ENCODE measurements at places on chromosomes 4 and X.
A peak's percentile ranks its signal among the peaks of the same experiment; 100 is the strongest.

DNA sequence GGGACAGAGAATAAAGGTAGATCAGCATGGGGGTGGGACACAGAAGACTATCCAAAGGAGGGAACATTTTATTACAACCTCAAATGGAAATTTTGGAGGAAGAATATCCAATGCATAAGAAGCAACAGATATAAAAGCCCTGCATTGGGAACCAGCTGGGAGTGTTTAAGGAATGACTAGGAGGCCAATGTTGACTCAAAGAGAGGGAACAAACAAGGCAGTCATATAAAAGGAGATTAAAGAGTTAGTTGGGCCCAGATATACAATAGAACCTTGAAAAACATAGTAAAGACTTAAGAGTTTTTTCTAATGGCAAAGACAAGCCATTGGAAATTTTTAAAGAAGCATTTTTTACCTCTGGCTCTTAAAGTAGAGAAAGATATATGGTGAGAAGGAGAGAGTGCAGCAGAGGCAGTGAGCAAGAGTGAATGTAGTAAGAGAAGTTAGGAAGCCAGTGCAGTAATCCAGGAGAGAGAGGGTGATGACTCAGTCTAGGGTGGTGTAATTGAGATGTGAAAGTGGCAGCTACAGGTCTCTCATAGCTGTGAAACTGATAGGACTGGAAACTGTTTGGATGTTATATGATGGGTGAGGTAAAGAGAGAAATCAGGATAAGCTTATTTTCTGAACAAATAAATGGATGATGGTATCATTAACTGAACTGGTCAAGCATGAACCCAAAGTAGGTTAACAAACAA is 182.2 kb upstream of the ATOH1 start:
- DNase-seq, result no peak

DNA sequence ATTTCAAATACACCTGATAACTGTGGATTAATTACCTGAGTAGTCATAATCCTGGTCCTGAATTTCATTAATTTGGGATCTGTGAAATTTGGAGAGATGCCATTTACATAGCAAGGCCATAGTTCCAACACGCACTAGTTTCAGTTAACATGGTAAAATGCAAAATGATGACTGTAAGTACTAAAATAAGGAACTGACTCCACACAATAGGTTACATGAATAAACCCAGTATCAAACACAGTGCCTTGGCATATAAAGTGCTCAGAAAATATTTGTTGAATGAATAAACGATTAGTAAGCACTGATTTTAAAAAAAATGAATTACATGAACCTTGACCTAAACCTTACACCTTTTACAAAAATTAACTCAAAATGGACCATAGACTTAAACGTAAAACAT is 9.0 kb downstream of the FBXO8 start:
- DNase-seq, result no peak

DNA sequence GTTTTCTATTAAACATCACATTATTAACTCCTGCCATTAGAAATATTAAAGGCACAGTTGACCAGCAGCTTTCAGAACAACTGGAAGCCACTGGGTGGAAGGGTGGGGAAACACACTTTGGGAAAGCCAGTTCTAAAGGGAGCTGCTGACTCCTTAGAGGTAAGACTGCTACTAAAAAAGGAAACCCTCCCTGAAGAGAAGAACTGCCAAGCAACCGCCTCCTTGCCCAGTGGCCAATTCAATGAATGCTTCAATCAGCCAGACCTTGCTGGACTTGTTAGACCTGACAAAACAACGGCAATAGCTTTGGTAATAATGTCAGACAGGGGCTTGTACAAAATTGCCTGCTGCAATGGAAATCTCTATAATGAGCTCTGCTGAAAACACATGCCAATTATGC is 15.6 kb downstream of the OPHN1 start:
- no peak for DNase-seq

- DNase-seq, result no peak
Observed at GRCh38 chr4:158894826-158895225, 126.0 kb downstream of the FNIP2 start.

GRCh38 chr4:123941306-123941705 is 544.7 kb downstream of the SPRY1 start:
- no peak for DNase-seq

DNA sequence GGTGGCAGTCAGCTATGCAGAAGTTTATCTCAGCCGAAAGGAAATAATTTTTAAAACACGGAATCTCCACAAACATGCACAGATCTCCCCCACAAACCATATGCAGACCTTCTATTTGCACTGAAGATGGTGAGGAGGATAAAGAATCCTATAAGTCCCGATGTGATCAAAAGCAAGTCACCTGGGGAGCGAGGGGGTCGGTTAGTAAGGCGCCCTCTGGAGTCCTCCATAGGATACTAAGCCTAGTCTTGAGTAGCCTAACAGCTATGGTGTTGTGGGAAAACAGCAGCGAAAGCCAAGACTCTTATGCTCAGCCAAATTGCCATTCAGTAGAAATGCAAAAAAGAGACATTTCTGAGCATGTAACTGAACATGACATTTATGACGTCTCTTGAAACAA is 210.9 kb downstream of the FRMPD4 start:
- DNase-seq, result no peak

DNA sequence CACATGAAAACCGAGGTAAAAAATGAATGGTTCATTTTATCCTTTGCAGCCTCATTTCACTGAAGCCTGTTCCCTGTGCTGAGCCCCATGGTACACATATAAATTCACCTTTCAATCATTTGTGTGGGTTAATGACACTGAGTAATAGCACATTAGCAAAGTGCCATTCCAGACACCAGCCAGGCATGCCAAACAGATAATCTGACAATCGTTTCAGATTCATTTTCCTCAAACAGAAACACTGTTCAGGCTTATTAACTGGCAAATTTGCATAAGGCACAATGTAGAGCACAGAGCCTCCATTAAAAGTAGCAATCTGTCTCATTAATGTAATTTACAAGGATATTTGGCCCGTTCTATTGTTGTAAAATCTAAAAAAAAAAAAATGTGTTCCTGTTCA is 76.2 kb downstream of the UNC5C start:
- DNase-seq, result no peak

- no peak for DNase-seq
Observed at GRCh38 chrX:97987979-97988378, 1104.3 kb downstream of the RPA4 start.

DNA sequence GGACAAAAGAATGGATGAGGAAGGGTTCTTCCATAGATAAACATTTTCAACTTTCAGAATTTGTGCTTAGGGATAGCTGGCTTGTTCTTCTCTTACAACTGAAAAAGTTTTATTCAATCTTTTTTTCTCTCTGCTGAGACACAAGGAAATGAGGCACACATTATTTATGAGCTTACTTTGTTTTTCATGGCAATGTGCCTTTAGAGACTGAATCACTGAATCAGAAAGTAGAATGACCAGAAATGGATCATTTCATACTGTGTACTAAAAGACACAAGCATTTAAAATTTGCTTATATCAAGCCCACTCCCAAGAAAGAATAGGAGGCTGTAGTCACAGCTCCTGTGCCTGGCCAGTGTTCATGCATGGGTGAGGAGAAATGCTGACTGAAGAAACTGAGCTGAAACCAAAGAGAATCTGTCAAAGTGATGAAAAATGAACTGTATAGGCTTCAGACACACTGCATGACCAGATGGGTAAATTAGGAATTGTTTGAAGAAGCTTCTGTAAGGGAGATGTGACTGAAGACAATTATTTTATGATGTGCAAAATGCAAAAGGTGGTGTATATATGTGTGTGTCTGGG is 413.8 kb downstream of the RAPGEF2 start:
- no peak for DNase-seq

DNA sequence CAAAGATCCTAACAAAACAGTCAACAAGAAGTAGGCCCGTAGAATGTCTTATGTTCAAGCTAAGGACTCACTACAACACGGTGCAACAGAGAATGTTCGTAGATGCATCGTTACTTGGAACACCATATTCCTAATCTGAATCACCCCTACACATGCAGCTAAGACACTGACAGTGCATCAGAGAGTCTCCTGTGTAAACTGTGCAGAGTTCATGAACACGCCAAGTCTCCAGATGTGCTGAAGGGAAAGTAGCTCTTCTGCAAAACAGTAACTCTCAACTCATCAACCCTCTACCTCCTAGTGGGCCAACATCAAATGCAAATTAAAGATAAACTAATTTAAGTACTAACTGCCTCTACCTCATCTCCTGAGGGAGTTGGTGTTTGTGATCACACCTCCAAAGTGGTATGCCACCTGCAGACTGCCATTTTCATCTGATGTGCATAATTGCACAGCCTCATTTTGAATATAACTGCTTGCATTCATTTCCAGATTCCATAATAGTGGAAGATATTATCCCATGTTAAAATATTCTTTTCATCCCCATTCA is 73.5 kb downstream of the MOSPD2 start:
- no peak for DNase-seq

GRCh38 chr4:140116442-140117104 is 37.4 kb downstream of the MAML3 start:
- DNase-seq, result no peak

DNA sequence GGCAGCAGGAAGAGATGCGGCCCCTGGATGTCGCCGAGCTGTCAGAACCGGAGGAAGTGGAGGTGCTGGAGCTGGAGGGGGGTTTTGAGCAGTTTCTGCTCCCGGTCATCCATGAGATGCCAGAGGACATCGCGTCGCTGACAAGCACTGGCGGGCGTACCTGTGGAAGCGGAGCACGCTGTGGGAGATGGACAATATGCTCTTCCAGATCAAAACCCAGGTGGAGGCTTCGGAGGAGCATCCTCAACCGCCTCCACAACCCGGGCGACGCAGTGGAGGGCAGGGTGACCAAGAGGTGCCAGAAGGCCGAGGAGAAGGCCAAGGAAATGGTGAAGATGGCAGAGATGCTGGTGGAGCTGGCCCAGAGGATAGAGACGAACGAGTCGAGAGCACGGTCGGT is 7.6 kb upstream of the CCNQ start:
- DNase-seq, result no peak

DNA sequence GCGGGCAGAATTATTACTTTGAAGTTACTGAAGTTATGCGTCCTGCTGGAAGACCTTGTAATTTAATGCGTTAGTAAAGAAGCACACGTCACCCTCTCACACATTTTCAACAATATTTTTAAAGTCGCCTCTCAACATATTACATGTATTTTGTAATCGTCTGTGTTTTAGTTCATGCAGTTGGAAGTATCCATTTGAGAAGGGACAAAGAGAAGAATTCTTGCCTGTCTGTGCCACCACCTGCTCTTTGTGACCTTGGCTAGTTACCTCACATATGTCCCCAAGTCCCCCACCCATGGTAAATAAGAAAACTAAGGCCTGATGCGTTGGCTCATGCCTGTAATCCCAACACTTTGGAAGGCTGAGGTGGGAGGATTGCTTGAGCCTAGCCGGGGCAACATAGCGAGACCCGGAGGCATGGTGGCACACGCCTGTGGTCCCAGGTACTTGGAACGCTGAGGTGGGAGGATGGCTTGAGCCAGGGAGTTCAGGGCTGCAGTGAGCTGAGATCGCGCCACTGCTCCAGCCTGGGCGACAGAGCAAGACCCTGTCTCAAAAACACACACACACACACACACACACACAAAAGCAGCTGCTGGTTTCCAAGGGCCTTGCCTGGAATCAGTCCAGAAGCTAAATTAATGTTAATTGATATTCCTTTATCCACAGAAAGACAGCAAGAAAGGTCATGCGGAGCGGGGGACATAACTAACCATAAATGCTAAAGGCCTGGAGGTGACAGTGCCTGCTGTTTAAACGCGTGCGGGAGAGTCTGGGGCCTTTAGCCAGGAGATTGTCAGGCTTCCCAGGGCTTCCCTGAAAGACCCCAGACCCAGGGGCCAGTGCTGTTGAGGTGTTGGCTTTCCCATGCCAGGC is 811 bp downstream of the TMEM187 start:
- peak; percentile 38 for DNase-seq

GRCh38 chrX:48540480-48540879 is 966 bp downstream of the TBC1D25 start:
- no peak for DNase-seq

DNA sequence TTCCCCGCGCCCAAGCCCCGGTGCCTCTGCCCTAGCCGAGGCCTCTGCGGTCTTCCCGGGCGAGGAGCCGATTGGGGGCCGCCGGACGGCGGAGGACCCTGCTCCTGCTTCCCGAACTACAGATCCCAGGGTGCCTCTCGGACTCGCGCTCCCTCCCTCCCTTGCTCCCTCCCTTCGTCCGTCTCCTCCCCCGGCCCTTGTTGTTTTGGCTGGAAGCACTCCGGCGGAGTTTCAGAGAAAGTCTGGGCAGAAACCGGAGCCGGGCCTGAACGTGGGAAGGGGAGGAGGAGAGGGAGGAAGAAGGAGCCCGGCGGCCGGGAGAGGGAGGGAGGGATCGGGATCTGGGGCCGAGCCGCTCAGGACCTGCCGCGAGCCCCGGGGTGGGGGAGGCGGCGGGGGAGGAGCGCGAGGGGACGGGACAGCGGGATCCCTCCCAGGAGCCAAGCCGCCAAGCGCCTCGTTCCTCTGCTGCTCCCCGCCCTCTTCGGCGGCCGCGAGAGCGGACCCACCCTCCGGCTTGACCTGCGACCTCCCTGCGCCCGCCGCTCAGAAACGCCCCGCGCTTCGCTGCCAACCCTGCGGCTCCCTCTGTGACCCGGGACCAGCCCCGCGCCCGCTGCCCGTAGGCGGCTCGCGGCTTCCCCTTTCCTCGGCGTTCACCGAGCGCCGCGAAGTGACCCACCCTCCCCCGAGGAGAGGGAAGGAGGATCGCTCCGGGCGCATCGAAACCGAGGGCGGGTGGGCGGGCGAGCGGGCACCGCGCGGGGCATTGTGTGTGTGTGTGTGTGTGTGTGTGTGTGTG is 496 bp upstream of the GAB1 start:
- DNase-seq, result peak; percentile 69

GRCh38 chr4:143407474-143407873 is 70.8 kb downstream of the GAB1 start:
- DNase-seq, result no peak

GRCh38 chr4:25823632-25824031 is 39.2 kb downstream of the SEL1L3 start:
- DNase-seq, result peak; percentile 17

GRCh38 chr4:30865691-30866090 is 145.5 kb downstream of the PCDH7 start:
- DNase-seq, result no peak

DNA sequence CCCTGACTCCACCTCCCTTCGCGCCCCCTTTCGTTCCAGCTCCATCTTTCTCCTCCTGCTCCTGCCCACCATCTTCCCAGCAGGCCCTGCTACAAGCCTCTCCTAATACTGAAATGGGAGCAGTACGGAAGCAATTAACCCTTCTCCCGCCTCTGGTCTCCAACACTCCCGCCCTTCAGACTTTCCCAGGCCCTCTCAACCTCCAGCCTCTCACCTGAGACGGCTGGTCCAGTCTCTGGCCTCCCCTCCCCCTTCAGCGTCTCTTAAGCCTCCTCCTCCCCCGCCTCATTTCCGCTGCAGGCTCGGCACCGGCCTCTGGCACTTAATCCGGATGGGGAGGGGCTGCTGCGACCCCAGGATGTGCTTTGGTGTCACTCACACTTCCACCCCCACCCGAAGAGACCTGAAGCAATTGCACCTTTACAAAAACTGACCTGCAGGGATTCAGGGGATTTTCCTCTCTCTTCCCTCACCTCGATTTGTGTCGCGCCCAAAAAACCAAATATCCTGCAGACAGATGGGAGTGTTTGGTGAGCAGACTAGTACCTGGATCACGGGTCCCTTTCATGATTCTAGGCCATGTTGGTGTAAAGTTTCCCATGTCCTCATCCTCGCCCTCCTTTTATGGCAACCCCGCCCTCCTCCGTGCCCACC is 657 bp downstream of the TCEAL8 start:
- DNase-seq, result peak; percentile 87

- no peak for DNase-seq
Observed at GRCh38 chr4:36651253-36651652, 369.8 kb downstream of the DTHD1 start.

- no peak for DNase-seq
Observed at GRCh38 chr4:85708468-85708867, 233.5 kb downstream of the ARHGAP24 start.
